ENCODE measurements at places on chromosomes 4 and X.

DNA sequence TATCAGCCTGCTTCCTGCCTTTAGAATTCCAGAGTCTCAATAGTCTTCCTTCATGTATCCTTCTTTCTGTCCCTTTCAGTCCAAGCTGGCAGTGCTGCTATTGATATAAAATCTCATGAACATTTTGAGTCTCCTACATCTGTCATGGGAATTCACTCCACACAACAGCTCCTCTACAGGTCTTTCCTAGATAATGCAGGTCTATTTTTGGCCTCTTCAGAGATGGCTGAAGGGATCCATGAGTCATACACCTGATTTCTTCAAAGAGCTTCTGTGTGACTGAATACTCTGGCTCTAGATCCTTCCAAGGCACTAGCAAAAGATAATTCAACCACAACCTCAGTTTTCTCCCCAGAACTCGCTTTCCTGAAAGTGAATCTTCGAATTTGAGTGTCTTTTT is 115.4 kb downstream of the STPG2 start:
- peak; percentile 11 for DNase-seq

GRCh38 chr4:156734965-156735895 is 236.4 kb downstream of the PDGFC start:
- DNase-seq = peak; percentile 44

DNA sequence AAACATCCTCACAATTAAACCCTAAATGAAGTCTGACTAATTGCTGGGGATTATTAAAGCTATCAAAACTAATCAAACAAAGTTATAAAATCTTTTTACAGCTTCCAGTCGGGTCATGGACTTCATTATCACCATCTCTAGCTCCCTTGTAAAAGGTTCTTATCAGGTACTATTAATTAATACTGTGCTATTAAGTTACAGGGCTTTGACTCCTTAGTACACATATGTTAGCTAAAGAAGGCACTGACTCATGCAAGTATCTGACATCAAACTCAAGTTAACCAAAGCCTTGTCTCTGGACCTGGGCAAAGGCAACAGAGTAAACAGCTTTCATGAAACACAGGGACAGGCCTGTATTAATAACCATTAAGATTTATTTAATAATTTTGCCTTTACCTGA is 7.9 kb upstream of the ADH4 start:
- no peak for DNase-seq

GRCh38 chr4:152448038-152448707 is 87.7 kb downstream of the FBXW7 start:
- DNase-seq = no peak

DNA sequence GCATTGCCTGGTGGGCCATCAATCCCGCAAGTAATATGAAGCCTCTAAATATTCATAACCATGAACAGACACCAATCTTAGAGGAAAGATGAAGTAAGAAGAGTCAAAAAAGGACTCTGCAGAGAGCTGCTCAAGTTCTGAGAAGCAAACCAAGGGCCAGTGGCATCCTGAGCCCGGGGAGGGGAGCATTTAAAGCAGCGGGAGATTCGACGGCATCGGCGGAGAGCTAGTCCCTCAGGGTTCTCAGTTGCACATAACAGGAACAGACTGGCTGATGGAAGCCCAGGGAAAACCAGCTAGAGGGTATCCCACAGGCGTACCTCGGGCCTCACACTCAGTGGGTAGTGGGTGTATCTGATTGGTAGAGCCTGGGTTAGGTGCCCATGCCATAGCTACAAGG is 4.9 kb upstream of the PNMA6E start:
- DNase-seq = no peak

DNA sequence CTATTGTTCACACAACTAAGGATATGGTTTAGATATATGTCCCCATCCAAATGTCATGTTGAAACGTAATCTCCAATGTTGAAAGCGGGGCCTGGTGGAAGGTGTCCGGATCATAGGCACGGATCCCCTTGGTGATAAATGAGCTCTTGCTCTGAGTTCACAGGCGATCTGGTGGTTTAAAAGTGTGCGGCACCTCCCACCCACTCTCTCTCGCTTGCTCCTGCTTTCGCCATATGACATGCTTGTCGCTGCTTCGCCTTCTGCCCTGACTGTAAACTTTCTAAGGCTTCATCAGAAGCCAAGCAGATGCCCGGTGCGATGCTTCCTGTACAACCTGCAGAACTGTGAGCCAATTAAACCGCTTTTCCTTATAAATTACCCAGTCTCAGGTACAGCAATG is 128.5 kb downstream of the NFKB1 start:
- no peak for DNase-seq

- no peak for DNase-seq
Measured at GRCh38 chrX:113747274-113747973, 836.5 kb upstream of the HTR2C start.

DNA sequence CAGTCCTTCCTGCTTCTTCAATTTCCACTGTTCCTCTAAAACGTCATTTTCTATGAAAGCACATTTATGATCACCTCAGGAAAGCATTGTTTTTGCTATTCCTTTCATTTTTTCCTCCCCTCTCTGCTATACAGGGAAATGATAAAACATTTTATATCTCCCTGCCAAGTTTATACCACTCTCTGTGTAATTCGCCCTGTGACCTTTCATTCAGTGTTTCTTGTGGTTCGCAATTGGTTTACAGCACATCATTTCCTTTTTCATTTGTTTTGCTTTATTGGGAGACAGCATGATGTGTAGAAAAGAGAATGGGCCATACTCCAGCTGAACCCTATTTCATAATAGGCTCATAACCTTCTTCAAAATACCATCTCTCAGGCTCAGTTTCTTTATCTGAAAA is 99.9 kb upstream of the RAPGEF2 start:
- no peak for DNase-seq

DNA sequence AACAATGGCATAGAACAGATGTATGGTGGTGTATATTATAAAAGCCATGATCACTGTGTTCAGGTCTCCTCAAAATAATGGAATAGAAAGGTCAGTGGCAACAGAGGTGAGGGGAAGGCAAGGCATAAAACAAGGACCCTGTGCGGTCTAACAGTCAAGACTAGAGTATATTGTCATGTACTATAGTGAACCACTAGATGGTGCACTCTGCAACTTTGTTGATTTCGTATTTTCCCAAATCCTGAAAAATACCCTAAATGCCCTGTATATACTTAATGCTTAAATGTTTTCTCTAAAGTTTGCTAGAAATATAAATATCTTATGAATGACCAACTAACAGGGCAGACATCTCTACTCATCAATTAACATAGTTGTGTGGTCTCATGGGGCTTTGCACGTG is 453.0 kb downstream of the PCDH11X start:
- no peak for DNase-seq

DNA sequence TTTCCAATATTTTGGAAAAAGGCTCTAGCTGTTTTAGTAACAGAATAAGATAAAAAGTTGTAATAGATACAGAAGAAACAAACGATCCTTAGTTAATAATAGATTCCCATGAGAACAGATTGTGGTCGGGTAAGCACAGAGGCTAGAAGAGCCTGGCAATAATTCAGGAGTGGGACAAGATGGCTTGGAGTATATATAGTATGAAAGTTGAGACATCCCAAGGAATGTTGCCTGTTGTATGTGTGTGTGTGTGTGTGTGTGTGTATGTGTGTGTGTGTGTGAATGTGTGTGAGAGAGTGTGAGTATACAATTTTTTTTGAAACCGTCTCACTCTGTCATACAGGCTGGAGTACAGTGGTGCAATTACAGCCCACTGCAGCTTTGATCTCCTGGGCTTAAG is 150.7 kb downstream of the PDGFC start:
- no peak for DNase-seq

DNA sequence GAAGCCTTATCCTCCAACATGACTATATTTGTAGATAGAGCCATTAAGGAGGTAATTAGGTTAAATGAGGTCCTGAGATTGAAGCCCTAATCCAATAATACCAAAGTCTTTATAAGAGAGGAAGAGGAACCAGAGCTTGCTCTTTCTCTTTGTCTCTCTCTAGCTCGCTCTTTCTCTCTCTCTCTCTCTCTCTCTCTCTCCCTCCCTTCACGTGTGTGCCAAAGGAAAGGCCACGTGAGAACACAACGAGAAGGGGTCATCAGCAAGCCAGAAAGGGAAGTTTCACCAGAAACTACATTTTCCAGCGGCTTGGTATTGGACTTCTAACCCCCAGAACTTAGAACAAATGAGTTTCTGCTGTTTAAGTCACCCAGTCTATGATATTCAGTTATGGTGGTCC is 1540.5 kb downstream of the C4orf33 start:
- DNase-seq = no peak

Data from HS-5 (cell line).